ENCODE measurements at places on chromosomes 2 and 18.

GRCh38 chr2:235218486-235218907 lies 266.7 kb downstream of the SH3BP4 start:
- no peak for DNase-seq

DNA sequence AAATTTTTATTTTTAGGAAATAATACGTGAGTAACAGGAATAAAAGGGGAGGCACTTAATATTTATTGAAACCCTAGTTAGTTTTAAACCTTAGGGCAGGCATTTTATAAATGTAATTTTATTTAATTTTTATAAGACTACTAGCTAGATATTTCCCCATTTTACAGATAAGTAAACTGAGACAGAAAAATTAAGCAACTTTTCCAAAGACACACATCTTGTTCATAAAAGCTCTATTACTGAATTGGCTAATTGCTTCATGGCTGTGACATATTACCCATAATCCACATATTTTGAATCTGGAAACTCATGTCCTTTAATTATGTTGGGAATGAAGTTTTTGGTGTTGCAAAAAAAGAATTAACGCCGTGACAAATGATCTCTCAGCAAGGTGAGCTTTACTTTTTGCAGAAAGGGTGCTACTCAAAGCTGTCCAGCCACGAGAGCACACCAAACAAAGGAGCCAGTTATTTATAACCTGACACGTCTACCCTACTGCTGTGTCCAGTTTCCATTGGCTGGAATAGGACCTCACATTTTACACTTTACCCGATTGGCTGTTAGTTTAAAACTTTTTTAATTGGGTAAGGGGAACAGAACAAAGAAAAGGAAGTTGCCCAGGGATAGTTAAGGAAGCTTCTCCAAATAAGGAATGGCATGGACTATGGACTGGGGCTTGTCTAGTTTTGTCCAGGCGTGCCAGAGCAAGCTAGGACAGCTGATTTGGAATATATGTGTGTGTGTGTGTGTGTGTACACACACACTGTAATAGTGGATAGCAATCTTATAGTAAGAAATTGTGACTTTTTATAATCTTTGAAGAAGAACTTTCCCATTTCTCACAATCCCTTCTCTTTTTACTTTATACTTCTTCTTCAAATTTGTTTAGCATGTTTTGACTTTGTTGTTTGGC lies 54.2 kb downstream of the COMMD1 start:
- no peak for DNase-seq

- no peak for DNase-seq
Measured at GRCh38 chr18:63063171-63063570, 256.4 kb downstream of the BCL2 start.

DNA sequence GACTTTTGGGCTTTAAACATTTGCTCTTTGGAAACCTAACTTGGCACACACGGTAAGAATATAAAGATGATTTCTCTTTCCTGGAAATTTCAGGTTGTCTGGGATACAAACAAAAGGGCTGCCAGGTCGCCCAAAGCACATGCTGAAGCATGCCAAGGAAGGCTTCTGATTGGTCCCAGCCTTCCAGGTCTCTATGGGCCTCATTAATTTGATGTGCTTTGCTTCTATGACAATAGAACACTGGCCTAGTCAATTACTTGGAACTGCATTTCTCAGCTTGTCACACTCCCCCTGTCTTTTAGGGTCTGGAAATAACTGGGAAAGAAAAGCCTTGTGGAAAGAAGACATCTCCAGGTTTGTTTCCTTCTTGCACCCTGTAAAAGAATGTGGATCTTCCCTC lies 228.9 kb downstream of the ADCYAP1 start:
- DNase-seq = no peak

DNA sequence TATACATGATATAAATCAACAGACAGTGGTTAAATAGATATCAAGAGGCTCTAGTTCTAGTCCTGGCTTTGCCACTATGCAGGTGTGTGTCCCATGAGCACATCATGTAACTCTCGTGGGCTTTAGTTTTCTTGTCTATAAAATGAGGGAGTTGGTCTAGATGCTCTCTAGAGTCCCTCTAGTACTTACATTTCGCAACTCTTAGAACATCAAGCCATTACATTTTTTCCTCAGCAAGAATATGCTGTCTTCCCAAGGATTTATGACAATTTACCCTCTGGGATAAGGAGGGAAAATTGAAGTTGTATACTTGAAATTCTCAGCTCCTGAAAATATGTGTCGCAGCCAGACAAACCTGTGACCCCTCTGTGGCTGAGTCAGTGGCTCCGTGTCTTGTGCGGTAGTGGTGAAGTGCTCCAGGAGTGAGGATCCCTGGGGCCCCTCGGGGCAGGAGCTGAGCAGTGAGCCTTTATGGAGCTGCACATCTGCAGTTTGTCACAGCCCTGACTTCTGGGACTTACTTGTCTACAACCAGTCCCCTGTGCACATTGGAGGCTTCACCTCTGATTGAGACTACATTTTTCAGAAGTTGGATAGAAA lies 6.8 kb downstream of the PKP4 start:
- DNase-seq = no peak

DNA sequence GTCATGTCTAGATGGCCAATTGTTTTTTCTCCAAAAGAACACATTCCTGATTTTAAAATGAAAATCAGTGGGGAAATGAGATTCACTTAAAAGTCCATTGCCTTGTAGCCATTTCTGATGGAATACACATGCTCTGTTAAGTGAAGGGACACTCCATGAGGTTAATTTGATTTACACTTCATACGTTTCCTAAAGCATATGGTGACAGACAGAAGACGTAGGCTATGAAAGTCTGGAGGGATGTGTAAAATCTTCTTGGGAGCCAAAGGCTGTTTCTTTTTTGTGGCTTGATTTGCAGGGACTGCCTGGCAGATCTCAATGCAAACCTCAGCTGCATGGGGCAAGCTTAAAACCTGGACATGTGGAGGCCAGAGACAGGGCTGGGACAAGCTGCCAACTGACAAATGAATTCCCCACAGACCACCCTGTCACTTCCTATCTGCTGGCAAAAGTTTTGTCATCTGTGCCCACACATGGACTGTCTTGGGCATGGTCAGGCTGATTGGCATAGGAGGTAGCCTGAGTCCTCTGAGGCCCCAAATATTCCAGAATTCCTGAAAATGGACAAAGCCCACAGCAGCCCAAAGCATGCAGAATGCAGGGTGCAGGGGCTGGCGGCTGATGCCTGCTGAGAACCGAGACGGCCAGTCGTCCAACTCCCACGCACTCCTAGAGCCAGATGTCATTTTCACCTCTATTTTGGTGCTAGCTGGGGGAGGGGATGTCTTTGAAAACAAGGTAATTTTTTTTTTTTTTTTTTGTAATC lies 73.9 kb downstream of the SDC1 start:
- no peak for DNase-seq

DNA sequence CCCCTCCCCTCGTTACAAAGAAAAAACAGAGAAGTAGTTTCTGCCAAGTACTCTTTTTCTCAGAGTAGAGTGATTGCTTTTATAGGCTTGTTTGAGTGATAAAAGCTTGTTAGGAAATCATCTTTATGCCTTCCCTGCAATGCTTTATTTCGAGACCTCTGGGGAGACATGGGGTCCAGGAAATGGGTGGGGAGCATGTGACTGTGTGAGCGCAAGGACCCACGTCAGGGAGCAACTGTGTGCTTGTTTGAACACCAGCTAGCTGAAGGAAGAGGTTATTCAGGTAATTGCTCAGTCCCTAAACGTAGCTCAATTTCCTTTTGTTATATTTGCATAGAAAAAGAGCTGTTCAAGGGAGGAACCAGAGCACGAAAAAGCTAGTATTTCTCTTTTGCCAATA lies 187.3 kb downstream of the FAM210A start:
- no peak for DNase-seq

DNA sequence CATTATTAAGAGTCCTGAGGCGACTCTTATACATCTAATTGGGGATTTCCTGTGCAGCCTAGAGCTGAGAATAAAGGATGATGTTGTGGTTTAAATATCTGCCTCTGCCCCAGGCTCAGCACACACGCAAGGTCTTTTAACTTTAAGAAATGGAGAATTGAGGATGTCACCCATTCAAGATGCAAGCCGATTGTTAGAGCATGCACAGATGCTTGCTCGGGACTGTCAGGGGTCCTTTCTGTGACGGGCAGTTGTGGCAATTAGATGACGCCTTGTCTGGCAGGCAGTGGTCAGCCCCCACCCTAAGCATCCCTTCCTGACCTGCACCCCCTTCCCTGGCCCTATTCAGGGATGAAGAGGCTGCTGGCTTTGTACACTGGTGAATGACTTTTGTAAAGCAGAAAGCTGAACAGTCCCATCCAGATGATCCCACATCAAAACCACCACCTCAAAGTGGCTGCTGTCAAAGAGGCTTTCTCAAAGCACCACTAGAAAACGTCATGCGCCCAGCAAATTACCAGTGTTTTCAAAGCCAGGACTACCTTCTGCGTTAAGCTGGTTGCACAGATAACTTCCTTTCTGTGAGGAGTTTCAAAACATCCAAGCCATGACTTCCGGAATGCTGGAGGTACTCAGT lies 23.7 kb downstream of the FAM178B start:
- DNase-seq = peak; percentile 62

DNA sequence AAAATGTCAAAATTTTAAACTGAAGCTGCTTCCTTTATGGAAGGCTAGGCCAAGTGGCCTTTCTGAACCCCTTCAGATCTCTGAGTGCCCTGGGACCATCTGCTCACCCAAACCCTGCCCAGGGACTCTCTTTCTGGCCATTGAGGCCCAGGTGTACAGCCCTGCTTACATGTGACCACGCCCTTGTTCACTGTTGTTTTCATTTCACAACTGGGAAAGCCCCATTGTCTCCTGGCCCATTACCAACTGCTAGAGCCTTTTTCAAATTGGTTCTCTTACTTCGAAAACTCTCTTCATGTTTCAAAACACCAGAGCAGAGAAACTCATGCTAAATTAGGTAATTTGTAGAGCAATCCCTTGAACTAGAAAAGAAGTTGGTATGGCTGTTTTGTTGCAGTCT lies 219.5 kb upstream of the TANK start:
- DNase-seq = no peak

- DNase-seq = no peak
Measured at GRCh38 chr2:180630756-180631155, 349.6 kb upstream of the UBE2E3 start.

GRCh38 chr2:236049981-236050380 lies 118.2 kb downstream of the GBX2 start:
- DNase-seq = no peak

DNA sequence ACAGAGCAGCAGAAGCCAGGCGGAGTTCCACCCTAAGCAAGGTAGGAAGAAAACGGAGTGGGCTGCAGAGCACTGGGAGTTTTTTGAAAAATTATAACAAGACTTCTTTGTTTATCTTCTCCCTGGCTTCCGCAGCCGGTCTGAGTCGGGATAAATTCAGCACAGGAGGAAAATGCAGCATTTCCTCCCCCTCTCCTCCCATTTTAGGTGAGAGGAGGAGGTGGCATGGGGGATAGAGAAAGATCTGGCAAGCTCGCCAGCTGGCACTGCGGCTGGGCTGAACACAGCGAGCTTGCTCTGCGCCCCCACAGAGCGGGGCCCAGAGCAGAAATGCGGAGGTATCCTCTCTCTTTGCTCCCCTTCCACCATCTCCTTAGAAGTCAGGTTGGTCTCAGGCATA lies 17.7 kb upstream of the CHRNA1 start:
- no peak for DNase-seq

- no peak for DNase-seq
Measured at GRCh38 chr2:60602388-60602787, 48.9 kb upstream of the BCL11A start.

GRCh38 chr18:26621161-26622026 lies 73.0 kb upstream of the KCTD1 start:
- no peak for DNase-seq

DNA sequence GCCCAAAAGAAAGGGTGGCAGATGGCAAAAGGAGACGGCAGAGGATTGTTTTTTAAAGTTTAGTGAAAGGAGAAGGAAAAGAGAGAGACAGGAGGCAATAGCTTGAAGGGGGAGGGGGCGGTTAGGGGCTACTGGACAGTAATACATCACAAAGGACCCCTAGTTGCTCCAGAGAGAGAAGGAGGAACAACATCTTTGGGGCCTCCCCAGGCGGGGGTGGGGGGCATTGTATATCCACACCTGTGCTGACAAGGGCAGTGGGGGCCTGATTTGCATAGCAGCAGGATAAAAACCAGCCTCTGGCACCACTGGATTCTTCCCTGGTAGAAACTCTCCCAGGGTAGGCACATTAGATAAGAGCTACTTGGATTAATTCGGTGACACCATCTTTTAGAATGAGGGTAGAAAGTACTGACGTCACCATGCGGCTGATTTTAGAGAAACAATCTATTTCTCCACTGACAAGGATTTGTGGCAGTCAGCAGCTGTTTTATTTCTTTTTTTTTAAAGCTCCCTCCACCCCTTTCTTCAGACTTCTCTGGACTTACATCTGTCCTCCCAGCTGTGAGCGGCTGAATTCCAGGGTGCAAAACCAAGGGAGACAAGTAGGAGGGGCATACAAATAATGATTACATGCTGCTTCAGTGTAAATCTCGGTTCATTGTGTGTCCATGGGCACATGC lies 199.8 kb upstream of the NRP2 start:
- DNase-seq = no peak

DNA sequence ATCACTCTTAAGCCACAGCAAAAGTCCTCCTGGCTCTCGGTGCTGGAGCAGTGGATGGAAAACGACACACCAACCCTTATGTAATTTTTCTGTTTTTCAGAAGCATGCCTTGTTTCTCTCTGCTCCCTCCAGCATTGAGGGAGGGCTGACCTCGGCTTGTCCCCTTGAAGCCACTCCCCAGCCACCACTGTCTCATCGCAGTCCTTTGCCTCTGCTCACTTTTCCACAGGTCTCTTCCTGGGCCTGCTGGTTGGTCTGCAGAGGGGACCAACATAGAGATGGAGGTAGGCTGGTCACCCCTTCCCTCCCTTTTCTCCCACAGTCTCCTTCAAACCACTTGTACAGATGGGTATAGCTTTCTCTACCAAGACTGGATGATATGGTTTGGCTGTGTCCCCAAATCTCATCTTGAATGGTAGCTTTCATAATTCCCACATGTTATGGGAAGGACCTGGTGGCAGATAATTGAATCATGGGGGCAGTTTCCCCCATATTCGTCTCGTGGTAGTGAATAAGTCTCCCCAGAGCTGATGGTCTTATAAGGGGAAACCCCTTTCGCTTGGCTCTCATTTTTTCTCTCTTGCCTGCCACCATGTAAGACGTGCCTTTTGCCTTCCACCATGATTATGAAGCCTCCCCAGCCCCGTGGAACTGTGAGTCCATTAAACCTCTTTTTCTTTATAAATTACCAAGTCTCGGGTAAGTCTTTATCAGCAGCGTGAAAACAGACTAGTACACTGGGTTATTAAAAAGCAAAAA lies 14.3 kb upstream of the RIOK3 start:
- DNase-seq = no peak

- no peak for DNase-seq
Measured at GRCh38 chr18:39959839-39960238, 1995.2 kb upstream of the PIK3C3 start.

DNA sequence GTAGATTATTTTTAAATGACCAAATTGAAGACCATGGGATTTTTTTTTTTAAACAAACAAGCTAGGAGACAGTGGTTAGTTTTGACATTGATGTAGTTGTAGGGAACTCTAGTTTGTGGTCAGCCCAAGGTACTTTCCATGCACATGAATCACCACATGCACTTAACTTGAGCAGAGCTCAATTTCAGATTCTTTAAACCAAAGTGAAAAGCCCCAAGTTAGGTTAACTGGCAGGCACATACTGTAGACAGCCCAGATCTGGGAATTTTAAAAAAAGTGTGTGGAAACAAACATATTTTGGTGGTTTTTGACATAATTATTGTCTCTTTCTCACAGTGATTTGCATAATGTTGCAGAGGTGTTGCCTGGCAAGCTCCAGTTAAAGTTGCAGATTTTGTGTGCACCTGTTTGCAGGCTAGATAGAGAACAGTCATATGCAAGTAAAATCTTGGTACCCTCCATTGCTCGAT lies 88.4 kb downstream of the BCL2L11 start:
- DNase-seq = no peak

GRCh38 chr2:62286089-62286785 lies 90.3 kb downstream of the B3GNT2 start:
- DNase-seq = no peak
